ENCODE measurements at places on chromosomes 2 and 18.
A peak's percentile ranks its signal among the peaks of the same experiment; 100 is the strongest.

DNA sequence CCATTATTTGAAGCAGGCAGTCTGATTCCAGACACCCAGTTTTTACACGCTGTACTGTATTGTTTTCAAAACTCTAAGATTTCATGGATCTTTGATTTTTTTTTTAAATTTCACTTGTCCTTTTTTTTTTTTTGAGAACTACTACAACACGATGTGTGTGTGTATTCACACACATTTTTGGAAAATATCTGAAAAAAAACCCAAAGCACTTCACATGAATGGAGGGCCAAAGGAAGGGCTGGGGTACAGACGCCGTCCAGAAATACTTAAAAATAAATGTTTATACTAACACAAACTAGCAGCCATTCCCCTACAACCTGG is 314 bp upstream of the SSB start:
- no peak for DNase-seq

GRCh38 chr18:30358555-30358954 is 684.0 kb downstream of the DSC3 start:
- DNase-seq: no peak

- no peak for DNase-seq
Measured at GRCh38 chr2:228417956-228418355, 236.5 kb upstream of the SPHKAP start.

DNA sequence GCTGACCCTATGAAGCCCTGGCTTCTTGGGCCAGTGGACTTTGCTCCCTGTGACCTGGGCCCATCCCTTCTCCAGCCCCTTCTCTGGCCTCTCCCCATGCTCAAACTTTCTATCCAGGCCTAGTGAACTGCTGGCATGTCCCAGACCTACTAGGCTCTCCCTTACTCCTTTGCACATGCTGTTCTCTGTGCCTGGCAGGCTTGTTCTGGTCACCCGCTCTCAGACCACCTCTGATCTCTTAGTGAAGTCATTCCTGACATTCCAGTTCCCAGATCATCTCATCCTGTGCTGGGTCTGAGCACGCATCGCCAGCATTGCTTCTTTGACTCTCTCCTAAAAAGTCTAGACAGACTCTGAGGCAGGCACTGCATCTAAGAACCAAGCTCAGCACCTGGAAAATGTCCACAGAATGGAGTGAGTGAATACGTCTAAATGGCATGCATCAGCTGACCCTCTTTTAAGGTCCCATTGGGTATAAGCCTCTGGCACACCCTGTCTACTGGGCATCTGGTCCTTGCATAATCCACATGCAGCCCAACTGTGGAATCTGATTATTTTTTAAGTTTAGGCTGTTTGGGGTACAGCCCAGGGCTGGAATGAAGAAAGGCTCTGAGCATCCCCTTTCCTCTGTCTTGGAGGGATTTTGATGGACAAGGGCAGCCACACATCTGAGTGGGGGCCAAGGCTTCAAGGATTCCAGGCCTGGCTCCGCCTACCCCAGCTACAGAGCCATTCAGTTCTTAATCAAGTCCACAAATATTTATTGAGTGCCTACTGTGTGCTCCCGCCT is 130.6 kb upstream of the HAAO start:
- no peak for DNase-seq

DNA sequence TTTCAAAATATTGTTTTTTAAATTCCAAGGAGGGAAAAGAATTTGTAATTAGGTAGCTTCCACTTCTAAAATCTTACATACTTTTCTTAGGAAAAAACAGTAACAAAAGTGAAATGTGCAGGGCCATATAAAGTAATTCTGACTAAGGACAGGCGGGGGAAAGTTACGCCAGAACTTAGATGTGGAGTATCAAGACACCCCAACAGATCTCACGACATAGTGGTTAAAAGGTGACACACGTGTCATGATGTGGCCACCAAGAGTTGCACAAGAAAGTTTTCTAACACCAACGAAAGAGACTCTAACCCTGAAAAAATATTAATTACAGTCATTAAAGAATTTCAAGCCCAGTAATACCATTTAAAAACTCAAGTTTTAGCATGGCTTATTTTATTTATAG is 51.0 kb downstream of the KIDINS220 start:
- no peak for DNase-seq

DNA sequence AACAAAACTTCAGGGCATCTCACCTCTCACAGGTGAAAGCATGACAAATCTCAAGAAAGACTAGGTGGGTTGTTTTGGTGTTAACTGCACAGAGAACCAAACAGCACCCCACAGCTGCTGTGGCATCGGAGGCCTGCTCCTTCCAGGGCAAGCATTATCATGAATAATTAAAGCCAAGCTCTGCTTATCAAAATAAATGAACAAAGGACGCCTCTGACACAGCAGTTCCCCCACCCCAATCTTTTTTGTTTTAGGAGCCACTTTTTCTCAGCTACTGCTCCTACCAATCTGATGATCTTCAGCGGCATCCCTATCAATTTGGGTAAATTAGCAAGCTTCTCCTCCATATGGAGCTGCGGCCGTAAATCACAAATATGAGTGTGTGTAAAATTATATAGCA is 58.6 kb downstream of the KLF7 start:
- DNase-seq: no peak

DNA sequence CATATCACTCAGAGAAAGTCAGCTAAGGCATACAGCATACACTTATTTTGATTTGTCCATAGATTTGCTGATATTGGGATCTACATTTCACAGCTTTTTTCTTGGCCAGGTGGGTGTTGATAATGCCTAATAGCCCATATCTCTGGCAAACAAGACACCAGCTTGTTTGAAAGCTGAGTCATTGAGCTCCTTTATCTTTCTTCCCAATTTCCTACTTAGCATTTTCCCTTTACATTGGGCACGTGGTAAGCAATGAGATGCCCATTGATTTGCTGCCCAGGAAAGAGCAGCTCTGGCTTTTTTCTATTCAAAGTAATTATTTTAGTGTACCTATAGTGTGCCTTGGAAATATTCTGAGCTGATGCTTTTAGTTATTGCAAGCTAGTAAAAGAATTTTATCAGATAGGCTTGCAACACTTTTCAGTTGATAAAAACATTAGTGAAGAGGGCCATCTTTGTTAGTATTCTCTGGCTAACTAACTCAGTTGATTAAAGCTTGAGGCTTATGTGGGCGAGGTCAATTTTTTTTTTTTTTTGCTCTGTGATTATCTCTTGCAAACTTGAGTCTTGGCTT is 79.6 kb downstream of the OSBPL6 start:
- DNase-seq: no peak

GRCh38 chr2:222663479-222663878 is 7.6 kb upstream of the FARSB start:
- no peak for DNase-seq

- DNase-seq: no peak
Measured at GRCh38 chr2:167844714-167845530, 402.5 kb downstream of the STK39 start.

DNA sequence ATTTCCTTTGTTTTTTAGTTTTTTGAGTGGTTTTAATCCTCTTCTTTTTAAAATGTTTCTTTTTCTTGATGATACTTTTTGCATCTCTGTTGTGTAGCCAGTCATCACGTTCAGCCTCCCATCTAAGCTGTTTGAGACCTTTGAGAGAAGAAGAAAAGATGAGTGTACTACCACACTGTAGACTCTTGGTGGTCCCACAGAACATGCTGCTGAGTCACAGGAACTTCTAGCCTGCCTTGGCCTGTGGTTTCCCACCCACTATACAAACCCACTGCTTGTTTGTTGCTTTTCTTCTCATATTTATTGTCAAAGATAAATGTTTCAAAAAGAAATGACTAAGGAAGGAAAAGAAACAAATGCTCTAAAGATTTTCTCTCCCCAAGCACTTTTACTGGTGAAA is 5.5 kb downstream of the CEBPZOS start:
- peak; percentile 52 for DNase-seq

DNA sequence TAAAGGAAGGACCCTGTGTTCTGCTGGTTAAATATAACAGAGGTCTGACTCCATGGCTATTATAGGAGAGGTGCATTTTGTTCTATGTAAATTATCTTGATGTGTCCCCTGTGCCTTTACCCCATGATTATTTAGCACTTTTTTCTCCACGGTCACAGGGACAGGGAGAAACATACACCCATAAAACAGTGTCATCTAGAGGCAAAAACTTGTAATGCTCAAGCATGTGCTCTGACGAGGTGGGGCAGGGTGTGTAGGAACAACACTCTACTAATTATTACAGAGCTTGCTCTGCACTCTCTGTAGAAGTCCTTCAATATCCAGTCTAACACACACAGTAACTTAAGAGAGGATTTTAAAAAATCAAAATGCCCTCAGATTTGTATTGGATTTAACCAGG is 187.9 kb downstream of the NEDD4L start:
- DNase-seq: no peak

DNA sequence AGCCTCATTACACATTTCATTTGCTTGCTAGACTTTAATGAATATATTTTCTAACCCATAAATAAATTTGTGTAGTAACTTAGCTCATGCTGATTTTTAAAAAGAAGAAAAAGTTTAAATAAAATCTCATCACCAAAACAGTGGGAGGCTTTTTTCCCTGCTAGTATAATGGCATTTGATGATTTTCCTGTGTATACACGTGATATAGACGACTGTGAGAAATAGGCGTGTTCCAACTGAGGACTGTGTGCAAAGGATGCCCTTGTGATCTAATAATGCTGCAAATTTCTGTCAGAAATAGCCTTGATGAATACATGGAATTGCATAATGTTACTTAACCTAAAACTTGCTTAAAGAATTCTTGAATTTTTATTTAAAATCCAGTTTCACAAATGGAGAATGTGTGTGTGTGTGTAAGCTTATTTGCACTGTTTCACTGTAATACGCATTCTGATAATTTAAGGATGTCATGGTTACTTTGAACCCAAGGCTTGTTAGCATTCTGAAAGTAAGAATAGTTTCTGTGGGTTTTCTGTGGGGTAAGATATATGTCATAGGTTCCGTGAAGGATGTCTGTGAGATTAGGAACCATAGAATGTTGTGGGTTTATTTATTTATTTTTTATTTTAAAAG is 178.0 kb downstream of the DLGAP1 start:
- no peak for DNase-seq

GRCh38 chr2:133568598-133568997 is 335 bp upstream of the NCKAP5 start:
- no peak for DNase-seq

DNA sequence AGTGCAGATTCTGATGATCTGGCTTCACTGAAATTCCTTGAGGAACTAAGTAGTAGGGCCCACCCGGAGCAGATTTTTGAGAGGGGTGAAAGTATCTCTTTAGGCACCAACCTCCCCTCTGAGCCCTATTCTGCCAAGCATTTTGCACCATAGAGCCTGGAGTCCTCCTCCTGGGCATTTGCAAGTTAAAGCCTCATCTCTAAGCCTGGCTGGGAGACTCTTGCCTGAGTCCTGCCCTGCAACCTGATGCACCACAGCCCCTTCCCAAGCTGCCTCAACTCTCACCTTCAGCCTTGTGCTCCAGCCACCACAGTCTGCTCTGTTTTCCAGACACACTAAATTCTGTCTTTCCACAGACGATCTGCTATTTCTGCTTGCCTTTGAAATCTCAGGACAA is 79.6 kb upstream of the PKDCC start:
- DNase-seq: no peak

- no peak for DNase-seq
Measured at GRCh38 chr2:61141151-61141550, 20.8 kb upstream of the C2orf74 start.

DNA sequence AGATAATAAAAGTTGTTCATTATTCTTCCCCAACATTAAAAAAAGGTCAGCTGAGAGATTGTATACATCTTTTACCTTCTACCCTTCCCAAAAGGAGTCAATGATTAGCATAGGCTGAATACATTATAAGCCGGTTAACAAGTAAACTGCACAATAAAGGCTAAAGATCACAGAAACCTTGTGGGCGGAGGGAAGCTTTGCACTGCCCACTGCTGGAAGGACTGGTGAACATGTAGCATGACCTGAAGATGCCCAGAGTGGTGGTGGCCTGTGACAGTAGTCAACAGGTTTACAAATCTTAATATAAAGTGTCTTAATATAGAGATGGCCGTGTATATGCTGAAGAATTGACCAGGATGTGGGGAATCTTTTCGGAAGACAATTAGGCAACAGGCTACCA is 35.6 kb downstream of the ARL5A start:
- DNase-seq: no peak

DNA sequence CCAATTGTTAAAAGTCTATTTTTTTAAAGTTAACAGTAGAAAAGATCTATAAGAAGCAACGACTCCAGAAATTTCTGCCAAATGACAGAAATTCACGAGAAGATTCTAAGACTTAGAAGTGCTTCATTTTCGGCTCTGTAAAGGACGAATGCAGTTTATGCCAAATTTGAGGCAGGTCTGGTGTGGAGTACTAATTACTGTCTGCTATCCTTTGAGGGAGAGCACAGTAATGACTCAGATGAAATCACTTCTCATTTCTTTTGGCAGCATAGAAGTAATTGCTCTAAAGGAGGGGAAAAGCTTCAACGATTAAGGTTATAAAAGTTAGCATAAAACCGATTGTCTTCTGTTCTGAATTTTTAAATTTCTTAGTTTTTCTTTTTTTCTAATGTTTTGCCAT is 11.4 kb downstream of the G6PC2 start:
- no peak for DNase-seq

GRCh38 chr2:234997389-234997788 is 45.6 kb downstream of the SH3BP4 start:
- no peak for DNase-seq

- DNase-seq: no peak
Measured at GRCh38 chr2:25375989-25376545, 34.3 kb upstream of the DNMT3A start.

- no peak for DNase-seq
Measured at GRCh38 chr2:230906471-230907230, 18.4 kb downstream of the GPR55 start.

- no peak for DNase-seq
Measured at GRCh38 chr2:153405196-153405595, 73.4 kb downstream of the RPRM start.
